ENCODE measurements at places on chromosomes 5 and 9. TPM values are rescaled to one million over a fixed set of nuclear protein-coding genes. Genes with fewer than 3 reads are reported as not detected.

DNA sequence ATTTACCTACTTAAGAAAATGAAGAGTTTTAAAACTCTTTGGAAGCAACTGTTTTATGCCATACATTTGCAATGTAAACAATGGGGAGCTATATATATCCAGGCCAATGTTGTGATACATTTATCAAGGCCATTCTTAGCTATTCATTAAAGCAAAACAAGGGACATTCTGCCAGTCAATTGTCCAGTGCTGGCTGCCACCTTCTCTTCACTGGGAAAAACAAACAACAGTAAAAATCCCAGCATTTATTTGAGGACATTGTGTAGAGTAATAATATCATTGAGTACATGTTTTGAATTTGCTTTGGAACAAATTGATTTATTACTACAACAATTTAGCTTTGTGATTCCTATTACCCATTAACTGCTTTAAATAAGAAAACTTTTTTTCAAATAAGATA is 1107.4 kb downstream of the DTWD2 start:
- DNase-seq: no peak

GRCh38 chr9:133375116-133375723 is 640 bp downstream of the SURF4 start:
- peak; percentile 30 for DNase-seq

DNA sequence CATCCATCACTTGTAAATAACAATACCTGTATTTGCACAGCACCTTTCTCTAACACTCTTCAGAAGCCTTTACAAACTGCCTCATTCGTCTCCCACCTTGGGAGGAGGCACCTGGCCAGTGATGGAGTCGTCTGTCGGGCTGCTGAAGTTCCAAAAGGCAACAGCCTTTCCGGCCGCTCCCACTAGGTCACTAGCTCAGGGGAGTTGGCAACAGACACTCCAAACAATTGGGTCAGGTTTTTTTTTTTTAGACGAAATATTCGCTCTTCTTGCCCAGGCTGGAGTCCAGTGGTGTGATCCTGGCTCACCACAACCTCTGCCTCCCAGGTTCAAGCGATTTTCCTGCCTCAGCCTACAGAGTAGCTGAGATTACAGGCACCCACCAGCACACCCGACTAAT is 4.0 kb downstream of the DAP start:
- no peak for DNase-seq

DNA sequence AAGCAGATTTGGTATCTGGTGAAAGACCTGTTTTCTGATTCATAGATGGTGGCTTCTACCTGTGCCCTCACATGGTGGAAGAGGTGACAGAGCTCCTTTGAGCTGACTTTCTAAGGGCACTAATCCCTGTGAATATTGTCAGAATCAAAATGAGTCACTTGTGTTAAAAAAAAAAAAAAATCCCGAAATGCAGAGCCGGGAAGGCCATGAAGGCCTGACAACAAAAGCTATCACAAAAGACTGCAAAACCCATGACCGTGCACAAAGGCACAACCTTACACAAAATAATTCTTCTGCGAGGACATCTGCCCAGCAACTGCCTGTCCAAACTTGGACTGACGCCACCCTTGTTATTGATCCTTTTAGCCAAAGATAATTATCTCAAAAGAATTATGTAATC is 19.6 kb upstream of the UBTD2 start:
- DNase-seq: peak; percentile 86

DNA sequence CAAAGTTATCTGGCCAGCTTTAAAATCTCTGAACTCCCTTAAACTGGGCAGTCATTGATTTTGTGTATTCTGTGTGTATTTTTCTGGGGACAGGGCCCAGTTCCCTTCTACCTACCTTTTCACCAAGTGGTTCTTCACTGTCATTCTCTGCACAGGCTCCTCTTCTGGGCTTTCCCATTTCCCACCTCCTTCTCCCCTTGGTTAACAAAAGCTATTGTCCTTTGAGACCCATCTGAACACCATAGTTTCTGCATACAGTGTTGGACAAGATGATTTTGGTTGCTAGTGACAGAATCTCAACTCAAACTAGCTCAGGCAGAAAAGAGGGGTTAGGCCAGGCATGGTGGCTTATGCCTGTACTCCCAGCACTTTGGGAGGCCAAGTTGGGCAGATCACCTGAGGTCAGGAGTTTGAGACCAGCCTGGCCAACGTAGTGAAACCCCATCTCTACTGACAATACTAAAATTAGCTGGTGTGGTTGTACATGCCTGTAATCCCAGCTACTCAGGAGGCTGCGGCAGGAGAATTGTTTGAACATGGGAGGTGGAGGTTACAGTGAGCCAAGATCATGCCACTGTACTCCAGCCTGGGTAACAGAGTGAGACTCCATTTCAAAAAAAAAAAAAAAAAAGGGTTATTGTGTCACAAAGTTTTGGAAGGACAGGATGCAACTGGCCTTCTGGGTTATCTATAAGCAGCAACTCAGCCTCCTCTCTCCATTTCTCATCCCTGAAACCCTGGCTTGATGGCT is 31.0 kb upstream of the ANKRD34B start:
- no peak for DNase-seq

DNA sequence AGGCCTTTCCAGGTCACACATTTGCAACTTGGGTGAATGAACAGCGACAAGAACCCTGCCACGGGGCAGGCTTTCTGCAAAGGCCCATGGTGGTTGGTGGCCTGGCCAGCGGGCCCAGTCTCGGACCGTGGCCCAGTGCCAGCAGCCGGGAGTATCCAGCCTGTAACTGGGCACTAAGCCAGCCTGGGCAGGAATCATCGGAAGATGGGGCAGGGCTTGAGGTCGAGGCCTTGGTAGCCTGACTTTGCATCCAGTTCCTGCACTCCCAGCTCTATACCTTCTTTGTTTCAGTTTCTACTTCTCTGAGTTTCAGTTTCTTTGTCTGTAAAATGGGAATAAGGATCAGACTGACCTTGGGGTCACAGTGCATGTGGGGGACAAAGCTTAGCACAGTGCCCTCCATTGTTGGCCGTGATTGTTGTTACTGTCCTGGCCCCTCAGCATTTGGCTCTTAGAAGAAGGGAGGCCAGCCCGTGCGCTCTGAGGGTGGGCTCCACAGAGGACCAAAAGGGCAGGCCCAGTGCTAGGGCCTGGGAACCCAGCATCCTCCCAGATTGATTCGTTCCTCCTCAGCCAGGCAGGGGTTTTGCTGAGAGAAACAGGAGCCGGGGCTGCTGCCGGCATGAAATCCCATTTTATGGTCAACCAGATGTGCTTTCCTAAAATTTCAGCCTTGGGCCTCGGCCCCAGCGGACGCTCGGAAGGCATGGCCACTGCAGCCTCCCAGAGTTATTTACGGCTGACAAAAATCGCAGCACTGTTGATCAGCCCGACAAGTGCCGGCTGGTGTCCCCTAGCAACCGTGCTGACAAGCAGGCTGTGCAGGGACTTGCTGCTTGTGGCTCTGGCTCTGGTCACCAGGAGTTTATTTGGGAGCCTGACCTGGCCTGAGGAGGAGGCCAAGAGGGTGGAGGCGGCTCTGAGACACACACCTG is 43.6 kb downstream of the JADE2 start:
- DNase-seq: peak; percentile 85

GRCh38 chr9:76516871-76517270 is 57.9 kb downstream of the GCNT1 start:
- no peak for DNase-seq

GRCh38 chr9:70420441-70421271 is 6.2 kb upstream of the KLF9 start:
- no peak for DNase-seq

GRCh38 chr5:117748336-117748735 is 1173.7 kb upstream of the SEMA6A start:
- no peak for DNase-seq

DNA sequence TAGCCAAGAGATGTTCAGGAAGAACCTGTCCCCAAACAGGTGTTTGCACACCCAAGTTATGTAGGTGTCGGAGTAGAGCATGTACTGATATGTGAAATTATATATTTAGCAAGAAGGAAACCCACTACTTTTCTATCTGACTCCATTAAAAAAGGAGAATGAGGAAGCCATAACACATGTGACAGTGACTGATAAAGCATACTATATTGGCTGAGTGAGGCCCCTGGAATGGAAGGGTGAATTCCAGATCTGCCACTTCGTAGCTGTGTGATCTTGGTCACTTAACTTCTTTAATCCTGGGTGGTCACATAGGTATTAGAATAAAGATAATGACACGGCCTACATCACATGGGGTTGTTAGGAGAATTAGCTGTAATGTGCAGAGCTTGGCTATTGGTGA is 116.0 kb upstream of the MAN2A1 start:
- DNase-seq: no peak

- DNase-seq: no peak
Measured at GRCh38 chr9:135905380-135906258, 1.7 kb downstream of the CAMSAP1 start.

DNA sequence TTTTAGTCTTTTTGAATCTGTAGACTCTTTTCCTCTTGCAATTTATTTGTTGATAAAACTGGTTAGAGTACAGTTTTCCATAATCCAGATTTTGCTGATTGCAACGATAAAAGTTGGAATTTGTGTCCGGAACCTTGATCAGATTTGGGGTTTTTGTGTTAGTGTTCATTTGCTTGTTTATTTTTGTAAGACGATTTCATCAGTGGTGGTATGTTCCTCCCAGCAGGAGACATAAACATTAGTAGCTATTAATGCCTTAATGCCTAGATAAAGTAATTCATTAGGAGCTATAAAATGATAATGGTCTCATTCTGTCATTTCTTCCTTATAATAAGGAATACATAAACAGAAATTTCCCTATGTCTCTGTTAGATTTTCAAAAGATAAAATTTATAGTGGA is 21.3 kb downstream of the RPS6 start:
- no peak for DNase-seq

DNA sequence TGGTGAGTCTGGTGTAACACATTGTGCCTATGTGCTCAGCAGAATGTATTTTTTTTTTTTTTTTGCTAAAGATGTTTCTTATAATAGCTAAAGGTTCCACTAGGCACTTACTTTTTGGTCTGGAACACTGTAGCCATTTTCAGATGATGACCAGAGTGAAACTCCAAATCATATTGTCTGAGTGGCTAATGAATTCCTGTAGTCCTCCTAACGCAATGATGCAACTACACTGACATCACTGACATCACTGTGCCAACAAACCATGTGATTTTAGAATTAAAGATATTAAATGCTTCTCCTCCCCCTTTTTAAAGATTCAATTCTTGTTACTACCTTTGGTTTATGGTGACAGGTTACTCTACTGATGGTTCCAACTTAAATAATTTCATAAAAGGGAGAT is 28.8 kb downstream of the JAKMIP2 start:
- DNase-seq: no peak

GRCh38 chr9:6564868-6565267 is 80.7 kb downstream of the GLDC start:
- no peak for DNase-seq

Gene GABRB2
- total RNA-seq: not detected

Gene SLC34A3
- total RNA-seq: 1.4 TPM

Gene FOXD4L3
- not detected for total RNA-seq

Gene CFAP90
- not detected for total RNA-seq

Gene LHX3
- total RNA-seq: 0.22 TPM

Gene TLX3
- total RNA-seq: not detected

Gene MUSK
- not detected for total RNA-seq

Gene LVRN
- 0.40 TPM for total RNA-seq
